Renal cortex interstitium (tissue), 15 donors: ENCODE measurements at places on chromosomes 3 and 15. TPM values are rescaled to one million over a fixed set of nuclear protein-coding genes. Genes with fewer than 3 reads are reported as not detected.

- no peak for DNase-seq
These were observed 105.3 kb upstream of the LINGO1 start for GRCh38 chr15:77738038-77738370.

GRCh38 chr3:71461114-71461513, 122.4 kb downstream of the FOXP1 start:
- no peak for DNase-seq

DNA sequence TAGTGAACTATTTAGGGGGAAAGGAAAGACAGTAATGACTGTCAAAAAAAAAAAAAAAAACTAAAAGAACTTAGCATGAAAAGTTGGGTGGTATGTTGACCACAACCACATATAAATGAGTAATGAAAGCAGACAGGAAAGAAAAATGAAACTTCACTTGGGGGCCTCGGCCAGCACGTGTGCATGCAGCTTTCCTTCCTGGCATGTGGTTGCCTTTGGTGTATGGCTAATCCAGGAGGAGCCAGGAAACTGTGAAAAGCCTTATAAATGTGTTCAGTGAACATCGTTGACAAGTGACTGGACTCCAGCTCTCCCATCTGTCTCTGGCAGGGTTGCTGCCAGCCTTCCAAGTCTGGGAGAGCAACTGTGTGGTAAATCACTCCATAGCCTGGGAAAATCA, 195.1 kb downstream of the DTWD1 start:
- no peak for DNase-seq

GRCh38 chr3:175434561-175434960, 575.4 kb downstream of the NAALADL2 start:
- DNase-seq, result peak; percentile 10

DNA sequence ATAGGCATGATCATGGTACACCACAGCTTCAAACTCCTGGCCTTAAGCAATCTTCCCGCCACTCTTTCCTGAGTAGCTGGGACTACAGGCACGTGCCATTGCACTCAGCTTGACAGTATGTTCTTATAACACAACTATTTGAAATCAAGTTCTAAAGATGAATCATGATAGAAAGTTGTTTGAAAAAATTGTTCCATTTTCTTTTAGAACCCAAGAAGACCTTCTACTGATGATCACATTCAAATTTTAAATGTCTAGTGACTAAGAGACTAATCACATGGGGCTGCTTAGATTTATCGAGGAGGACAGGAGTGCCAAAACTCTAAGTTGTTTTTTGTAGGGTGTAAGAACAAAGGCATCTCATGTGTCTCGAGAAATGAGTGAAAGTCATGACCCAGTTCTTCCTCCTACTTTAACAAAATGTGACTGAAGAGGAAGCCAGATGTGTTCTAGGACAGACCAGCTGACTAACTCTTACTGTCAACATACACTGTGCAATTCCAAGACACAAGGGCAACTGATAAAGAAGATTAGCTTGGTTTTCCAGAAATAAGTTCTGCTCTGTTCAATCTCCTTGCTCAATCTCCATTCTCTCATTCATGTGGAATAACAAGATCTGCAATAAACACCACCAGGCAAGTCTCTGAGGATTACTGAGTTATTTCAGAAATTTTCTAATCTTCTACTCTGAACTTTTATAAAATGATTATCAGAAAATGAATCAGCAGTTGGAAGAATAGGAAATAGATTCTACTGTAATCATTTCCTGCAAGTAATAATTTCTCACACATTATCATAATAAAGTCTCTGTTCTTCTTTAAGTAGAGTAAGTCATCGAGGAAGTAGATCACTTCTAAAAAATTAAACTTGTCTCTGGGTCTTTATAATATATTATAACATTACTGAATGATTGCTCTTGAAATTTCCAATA, 122.6 kb upstream of the CCNL1 start:
- DNase-seq, result no peak

RMDN3 gene
- 44.3 TPM for polyA plus RNA-seq

DNA sequence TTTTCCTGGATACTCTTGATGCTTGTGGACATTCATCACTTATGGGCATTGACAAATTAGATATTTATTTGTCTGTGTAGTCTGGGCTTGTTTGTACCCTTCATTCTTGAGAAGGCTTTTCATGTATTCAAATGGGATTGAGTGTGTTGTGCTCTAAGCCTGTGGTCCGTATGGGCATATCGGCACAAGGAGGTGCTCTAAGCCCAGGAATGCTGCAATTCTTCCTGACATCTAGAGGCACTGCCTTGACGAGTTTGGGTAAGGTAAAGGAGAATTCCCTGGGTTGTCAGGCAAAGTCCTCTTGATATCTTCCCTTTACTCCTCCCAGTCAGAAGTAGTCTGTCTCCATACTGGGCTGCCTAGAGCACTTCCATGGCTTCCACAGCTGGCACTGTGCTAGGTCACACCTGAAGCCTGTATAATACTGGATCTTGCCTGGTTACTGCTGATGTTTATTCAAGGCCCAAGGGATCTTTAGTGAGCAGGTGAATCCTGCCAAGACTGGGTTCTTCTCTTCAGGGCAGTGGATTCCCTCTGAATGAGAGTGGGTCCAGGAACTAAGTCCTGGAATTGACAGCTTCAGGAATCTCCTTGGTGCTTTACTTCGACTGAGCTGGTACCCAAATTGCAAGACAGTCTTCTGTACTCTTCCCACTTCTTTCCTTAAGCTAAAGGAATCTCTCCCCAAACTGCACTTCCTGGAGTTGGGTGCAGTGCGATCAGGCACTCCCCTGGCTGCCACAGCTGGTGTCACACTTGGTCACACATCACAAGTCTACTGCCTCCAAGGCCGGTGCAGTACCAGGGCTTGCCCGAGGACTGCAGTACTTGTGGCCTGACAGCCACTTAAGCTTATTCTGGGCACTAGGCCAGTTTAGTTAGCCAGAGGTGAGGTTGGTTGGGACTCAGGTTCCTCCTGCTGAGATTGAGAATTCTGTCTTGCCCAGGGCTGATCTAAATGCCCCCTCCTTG, 46.0 kb downstream of the GALK2 start:
- DNase-seq, result no peak
